DMS79 (cell line): ENCODE measurements at places on chromosomes 13 and 19.

- no peak for DNase-seq
Observed at GRCh38 chr19:40726279-40726678, 9.4 kb downstream of the ITPKC start.

- no peak for DNase-seq
Observed at GRCh38 chr13:43356567-43356966, 333.2 kb downstream of the DNAJC15 start.

DNA sequence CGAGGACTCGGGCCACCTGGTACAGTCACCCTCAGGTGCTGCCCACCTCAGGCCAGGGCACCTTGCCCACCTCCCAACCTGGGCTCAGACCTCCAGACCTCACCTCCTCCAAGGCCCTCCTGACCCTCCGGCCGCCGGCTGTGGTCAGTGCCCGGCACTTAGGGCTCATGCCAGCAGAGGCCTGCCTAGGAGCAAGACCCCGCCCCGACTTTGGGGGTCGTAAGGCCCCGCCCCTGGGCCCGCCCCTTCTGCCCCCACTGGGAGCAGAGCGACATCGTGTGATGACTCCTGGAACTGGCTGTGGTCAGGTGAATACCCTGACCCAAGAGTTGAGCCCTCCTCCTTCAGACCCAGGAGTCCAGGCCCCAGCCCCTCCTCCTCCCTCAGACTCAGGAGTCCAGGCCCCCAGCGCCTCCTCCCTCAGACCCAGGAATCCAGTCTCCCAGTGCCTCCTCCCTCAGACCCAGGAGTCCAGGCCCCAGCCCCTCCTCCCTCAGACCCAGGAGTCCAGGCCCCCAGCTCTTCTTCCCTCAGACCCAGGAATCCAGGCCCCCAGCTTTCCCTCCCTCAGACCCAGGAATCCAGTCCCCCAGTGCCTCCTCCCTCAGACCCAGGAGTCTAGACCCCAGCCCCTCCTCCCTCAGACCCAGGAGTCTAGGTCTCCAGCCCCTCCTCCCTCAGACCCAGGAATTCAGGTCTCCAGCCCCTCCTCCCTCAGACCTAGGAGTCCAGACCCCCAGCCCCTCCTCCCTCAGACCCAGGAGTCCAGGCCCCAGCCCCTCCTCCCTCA, at the start of gene SBK2:
Gene SBK2 (minus strand): TSS at position 183 of the 790 bp plus-strand sequence. CDS start 839 bp downstream, outside the sequence.
- DNase-seq, result no peak

DNA sequence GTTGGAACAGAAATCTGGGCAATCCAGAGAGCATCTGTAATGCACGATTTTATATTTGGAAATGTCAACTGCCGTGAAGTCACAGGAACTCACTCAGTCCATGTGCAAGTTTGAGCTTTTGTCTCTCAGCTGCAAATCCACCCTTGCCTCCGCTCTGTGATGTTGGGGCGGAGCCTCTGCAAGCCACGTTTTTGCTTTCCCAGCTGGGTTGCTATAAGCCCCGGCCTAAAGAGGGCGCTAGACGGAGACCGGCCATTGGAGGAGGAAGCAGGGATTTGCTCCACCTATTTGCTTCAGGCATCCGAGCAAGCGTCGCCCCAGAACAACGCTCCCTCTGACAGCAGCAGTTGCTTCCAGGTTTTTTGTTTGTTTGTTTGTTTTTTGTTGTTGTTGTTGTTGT, 56.2 kb downstream of the TRPM4 start:
- no peak for DNase-seq

- DNase-seq, result peak; percentile 36
Observed at GRCh38 chr19:48196321-48196763, 25.9 kb downstream of the ZSWIM9 start.

DNA sequence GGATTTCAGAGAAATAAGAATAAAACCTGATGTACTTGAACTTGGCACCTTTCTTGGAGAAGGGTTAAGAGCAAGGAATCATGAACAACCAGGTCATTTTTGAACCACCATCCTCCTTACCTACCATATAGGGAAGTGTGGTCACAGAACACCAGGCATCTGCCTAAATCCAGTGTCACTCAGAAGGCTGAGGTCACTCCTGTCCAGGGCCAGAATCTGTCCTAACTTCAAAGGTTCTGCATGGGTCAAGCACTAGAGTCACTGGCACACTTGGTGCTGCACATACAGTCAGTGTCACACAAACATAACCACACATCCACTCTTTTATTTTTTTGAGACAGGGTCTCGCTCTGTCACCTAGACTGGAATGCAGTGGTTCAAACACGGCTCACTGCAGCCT, 1.6 kb downstream of the ZNF565 start:
- DNase-seq, result no peak
